ENCODE measurements at places on chromosomes 4 and X.

DNA sequence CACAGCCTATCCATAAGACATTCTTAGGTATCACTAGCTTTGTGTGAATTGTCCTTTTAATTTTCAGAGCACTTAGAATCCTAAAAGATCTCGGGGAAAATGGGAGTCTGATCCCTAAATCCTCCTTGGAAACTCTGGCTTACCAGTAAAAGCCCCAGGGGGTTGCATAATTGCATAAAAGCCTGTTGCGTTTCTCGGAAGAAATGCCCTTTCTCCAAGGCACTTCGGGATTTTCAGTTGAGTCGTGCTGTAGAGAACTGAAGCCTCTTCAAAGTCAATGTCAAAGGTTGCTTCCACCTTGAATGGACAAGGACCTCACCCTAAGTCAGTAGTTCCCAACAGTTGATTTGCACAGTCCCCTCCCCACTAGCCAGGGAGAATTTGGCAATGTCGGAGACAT lies 20.8 kb downstream of the FAM184B start:
- DNase-seq: no peak

- DNase-seq: peak; percentile 47
Observed at GRCh38 chr4:20773144-20773997, 73.1 kb downstream of the PACRGL start.

- DNase-seq: no peak
Observed at GRCh38 chr4:88219099-88219498, 60.7 kb upstream of the ABCG2 start.

DNA sequence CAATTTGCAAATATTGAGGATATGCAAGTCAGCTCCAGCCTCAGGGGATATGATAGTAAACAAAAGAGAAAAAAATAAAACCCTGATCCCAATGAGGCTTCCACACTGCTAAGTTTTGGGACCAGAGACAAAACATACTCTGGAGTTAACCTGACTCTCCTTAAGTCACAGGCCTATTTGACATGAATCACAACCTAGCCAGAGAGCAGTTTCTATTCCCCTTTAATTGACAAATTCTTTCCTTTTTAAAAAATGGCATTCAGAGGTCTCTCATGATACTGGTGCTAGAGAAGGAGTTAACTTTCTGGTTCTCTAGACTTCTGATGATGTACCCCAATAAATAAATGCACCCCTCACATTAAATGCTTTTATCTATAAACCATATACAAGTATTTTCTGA lies 8.8 kb downstream of the ACSL1 start:
- DNase-seq: no peak

- DNase-seq: peak; percentile 64
Observed at GRCh38 chrX:1537031-1537715, at the start of gene P2RY8. P2RY8 (minus strand) TSS chrX:1537185; CDS start chrX:1466558, 70,627 bp downstream.

DNA sequence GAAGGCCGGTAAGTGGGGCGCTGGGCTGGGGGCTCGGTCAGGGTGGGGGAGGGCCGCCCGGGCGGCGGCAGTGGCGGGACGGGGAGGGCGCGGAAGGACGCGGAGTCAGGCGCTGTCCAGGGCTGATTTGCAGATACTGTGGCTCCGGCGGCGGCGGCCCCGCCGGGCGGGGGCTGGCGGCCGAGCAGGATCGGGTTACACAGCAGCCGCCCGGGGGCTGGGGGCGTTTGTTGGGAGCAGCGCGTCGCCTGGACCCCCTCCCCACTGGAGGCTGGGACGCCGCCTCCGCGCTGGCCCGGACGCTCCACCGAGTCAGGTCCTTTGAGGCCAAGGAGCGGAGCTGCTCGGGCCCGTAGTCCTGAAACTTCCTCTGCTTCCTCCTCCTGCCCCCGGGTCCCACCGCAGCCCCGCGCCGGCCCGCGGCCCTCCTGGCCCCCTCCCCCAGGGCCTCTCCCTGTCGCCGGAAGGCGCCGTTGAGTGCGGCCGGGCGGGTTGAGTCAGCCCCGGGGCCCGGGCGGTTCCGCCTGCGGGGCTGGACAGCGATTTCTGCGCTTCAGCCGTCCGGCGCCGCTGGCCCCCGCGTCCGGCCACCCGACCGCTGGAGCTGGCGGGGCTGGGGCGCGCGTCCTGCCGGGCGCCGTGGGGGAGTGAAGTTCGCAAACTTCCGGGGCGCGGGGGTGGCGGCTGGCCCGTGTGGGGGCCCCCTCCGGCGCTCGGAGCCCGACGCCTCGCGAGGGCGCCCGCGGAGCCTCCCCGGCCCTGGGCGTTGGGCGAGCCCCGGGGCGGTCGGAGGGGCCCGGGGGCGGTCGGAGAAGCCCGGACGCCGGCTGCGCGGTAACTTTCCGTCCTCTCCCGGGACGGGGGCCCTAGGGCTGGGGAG lies 746 bp downstream of the REST start:
- DNase-seq: peak; percentile 83

DNA sequence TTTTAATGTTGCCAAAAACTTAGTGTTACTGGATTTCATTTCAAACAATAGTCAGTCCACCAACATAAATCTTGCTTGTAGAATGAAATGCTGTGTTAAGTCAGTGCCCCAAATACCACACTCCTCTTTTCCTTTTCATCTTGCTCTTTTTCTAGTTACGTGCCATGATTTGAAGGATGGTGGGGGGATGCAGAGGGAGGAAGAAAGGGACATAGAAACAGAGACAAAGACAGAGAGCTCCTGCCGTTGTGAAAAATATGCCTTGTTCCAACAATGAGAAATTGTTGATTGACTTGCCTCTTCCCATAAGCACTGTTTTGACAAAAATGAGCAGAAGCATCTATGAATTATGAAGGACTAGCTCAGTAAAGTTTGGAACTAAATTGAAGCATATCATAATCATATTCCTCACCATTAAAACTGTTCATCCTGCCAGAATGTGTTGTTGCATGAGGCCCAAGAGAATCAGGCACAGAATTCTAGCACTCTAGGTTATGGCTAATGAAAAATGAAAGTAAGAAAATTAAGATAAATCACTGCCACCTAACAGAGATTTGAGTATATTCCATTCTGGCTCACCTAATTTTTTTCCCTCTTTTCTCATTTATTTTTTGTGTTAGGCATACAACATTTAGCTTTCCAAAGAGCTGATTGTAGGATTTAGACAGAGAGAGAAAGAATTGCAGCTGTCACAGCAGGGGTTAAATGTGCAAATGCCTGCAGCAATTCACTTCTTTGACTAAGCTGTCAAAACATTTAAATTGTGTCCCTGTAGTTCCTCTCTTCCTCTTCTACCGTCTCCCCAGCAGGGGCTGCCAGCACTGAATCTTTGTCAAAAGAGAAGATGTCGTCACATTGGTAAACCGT lies 111.6 kb upstream of the PTPN13 start:
- peak; percentile 8 for DNase-seq

DNA sequence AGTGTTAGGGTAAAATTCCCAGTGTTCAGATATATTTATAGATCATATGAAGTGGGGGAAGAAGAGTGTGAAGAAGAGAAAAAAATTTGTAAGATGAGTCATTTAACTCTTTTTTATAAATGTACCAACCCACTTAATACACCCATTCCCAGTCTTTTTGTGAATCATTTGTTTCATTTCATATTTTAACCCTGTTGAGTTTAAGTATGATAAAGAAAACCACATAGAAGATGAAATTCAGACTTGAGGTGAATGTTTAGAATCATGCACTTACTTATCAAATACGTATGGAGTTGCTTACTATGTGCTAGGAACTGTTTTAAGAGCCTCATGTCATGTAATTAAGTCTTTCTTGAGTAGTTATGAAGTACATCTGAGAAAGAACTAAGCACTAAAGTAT lies 56.6 kb upstream of the DAPP1 start:
- DNase-seq: no peak

DNA sequence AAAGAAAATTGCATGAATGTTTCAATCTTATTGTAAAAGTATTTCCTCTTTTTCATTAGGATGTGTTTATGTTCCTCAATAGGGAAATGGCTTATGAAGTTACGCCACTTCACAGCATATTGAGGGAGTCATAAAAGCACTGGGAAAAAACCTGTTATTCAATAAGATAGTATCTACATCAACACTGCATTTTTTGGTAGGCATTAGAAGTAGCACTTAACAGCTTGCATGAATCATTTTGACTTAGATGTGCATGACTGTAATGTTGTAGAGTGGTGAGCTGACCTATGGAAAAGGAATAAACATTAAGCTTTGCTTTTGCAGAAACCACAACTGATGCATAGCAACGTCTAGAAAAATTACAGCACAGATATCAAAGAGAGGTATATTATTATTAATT lies 111.2 kb upstream of the GRXCR1 start:
- no peak for DNase-seq

DNA sequence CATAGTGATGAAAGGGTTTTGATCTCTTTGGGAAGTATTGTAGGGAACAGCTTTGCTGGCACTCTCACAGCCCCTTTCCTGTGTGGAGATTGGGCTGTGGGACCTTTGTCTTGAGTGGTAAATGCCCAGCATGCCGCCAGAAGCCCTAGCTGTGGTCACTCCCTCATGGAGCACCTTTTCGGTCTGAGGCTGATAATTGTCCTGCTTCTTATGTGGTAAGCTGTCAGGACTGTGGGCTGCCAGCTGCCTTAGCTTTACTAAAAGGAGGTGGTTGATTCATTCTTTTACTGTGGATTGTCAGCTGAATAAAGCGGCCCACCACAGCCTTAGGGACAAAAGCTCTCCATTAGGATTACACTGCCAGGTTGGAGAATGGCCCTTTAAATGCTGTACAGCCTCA lies 7.1 kb downstream of the PASD1 start:
- no peak for DNase-seq

GRCh38 chr4:7276515-7276914 lies 84.2 kb downstream of the SORCS2 start:
- DNase-seq: peak; percentile 92

- DNase-seq: no peak
Observed at GRCh38 chr4:15385515-15385914, 42.3 kb upstream of the C1QTNF7 start.

GRCh38 chrX:107711521-107712181 lies 63.9 kb downstream of the TSC22D3 start:
- DNase-seq: no peak
